Activated naive CD4-positive, alpha-beta T cell treated with anti-CD3 and anti-CD28 coated beads for 36 hours (primary cell): ENCODE measurements at places on chromosomes 2 and 18. TPM values are rescaled to one million over a fixed set of nuclear protein-coding genes. Genes with fewer than 3 reads are reported as not detected.

The NEMP2 gene
- total RNA-seq, result 34.2 TPM

The NPPC gene
- total RNA-seq, result 1.2 TPM

The KCMF1 gene
- total RNA-seq, result 105 TPM

The MBD5 gene
- 20.2 TPM for total RNA-seq

The VWC2L gene
- not detected for total RNA-seq

The POTEF gene
- not detected for total RNA-seq

- no peaks in the 10 kb centered on the region for H3K4me1 ChIP-seq
- peaks cover 30% of the 10 kb centered on the region for H3K36me3 ChIP-seq
- no peak overlapping the region for H3K27ac ChIP-seq
- no peaks in the 10 kb centered on the region for H3K27me3 ChIP-seq
- H3K4me3 ChIP-seq, result no peak overlapping the region
These were observed 80.1 kb downstream of the GALNT1 start for GRCh38 chr18:35661483-35662146.

GRCh38 chr2:41943159-41943558 is 104.7 kb upstream of the PKDCC start:
- H3K27ac ChIP-seq, result no peak overlapping the region
- no peak overlapping the region for H3K4me3 ChIP-seq
- no peaks in the 10 kb centered on the region for H3K36me3 ChIP-seq
- H3K4me1 ChIP-seq, result no peaks in the 10 kb centered on the region
- no peak for DNase-seq

GRCh38 chr2:136386046-136386445 is 268.1 kb upstream of the CXCR4 start:
- H3K4me1 ChIP-seq, result peaks cover 43% of the 10 kb centered on the region
- H3K36me3 ChIP-seq, result no peaks in the 10 kb centered on the region
- DNase-seq, result no peak
- H3K27me3 ChIP-seq, result no peaks in the 10 kb centered on the region
- no peak overlapping the region for H3K27ac ChIP-seq
- no peak overlapping the region for H3K4me3 ChIP-seq

- peaks cover 17% of the 10 kb centered on the region for H3K36me3 ChIP-seq
- no peak overlapping the region for H3K27ac ChIP-seq
- peaks cover 3% of the 10 kb centered on the region for H3K27me3 ChIP-seq
- H3K4me3 ChIP-seq, result no peak overlapping the region
- peaks cover 14% of the 10 kb centered on the region for H3K4me1 ChIP-seq
These were observed 94.2 kb upstream of the DLX2 start for GRCh38 chr2:172196768-172197431.

- peaks cover 2% of the 10 kb centered on the region for H3K36me3 ChIP-seq
- H3K27me3 ChIP-seq, result peaks cover 10% of the 10 kb centered on the region
- no peak for DNase-seq
- H3K27ac ChIP-seq, result no peak overlapping the region
These were observed 241.2 kb downstream of the CYP26B1 start for GRCh38 chr2:71906357-71906973.

DNA sequence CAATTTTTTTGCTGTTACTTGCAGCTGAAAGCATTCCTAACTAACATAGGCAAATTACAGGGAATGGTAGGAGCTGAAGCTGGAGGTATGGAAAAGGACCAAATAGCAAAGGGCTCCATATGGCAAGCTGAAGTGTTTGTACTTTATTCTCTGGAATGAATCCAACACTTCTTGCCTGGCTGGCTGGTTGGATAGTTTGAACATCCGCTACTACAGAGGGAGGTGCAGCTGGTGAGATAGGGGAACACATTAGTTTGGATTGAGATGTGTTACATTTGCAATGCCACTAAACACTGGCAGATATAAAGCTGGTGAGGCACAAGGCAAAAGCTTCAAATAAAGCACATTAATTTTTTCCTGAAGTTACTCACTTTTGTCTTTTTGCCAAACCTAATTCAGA is 291.5 kb downstream of the SP3 start:
- H3K4me3 ChIP-seq, result no peak overlapping the region
- no peaks in the 10 kb centered on the region for H3K36me3 ChIP-seq
- peaks cover 21% of the 10 kb centered on the region for H3K27me3 ChIP-seq
- H3K4me1 ChIP-seq, result no peaks in the 10 kb centered on the region
- no peak overlapping the region for H3K27ac ChIP-seq

- H3K36me3 ChIP-seq, result peaks cover 3% of the 10 kb centered on the region
- no peak overlapping the region for H3K4me3 ChIP-seq
- no peak for DNase-seq
- peaks cover 22% of the 10 kb centered on the region for H3K4me1 ChIP-seq
- peaks cover 20% of the 10 kb centered on the region for H3K27me3 ChIP-seq
These were observed 28.3 kb downstream of the CYRIA start for GRCh38 chr2:16637304-16637703.

- H3K27me3 ChIP-seq, result no peaks in the 10 kb centered on the region
- no peaks in the 10 kb centered on the region for H3K36me3 ChIP-seq
- H3K4me1 ChIP-seq, result no peaks in the 10 kb centered on the region
- H3K27ac ChIP-seq, result no peak overlapping the region
- no peak for DNase-seq
These were observed 189.2 kb upstream of the EPHA4 start for GRCh38 chr2:221761260-221761659.

DNA sequence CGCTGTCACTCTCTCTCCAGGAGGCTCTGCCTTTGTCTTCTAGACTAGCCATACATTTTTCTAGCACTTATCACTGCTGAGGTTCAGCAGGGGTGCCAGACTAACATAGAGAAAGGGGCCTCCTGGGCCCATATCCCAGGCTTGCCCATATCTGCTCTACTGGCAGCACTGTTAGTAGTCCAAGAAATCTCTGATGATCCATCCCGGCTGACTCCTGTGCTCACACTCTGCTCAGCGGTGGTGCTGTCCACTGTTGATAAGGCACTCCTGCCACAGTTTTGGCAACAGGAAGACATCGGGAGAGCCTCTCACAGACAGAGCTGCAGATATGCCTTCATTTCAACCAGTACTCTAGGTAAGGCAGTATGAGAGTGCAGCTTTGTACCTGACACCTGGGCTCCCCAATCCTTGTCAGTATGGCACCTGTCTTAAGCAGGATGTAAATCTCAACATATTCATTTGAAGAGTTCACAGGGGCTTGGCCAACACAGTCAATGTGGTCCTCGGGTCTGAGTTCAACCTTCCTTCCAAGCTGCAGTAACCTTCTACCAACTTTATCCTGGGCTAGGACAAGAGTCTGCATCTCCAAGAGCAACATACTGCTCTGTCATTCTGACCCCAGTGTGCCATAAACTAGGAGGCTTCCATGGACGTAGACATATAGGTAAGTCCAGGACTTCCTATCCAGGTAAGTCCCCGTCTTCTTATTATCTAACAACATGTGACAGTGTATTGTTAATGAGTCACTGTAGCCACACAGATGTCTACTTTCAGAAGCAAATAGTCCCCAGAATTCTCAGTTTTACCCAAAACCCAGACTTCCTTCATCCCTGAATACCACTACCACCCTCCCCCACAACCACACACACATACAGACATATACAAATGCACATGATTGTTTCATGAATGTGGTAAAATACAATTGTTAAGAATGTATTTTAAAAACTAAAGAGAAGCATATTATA is 16.2 kb downstream of the KLF7 start:
- peaks cover 75% of the 10 kb centered on the region for H3K4me1 ChIP-seq
- no peak overlapping the region for H3K4me3 ChIP-seq
- DNase-seq, result peak; percentile 42
- H3K36me3 ChIP-seq, result peaks cover 16% of the 10 kb centered on the region
- no peaks in the 10 kb centered on the region for H3K27me3 ChIP-seq

DNA sequence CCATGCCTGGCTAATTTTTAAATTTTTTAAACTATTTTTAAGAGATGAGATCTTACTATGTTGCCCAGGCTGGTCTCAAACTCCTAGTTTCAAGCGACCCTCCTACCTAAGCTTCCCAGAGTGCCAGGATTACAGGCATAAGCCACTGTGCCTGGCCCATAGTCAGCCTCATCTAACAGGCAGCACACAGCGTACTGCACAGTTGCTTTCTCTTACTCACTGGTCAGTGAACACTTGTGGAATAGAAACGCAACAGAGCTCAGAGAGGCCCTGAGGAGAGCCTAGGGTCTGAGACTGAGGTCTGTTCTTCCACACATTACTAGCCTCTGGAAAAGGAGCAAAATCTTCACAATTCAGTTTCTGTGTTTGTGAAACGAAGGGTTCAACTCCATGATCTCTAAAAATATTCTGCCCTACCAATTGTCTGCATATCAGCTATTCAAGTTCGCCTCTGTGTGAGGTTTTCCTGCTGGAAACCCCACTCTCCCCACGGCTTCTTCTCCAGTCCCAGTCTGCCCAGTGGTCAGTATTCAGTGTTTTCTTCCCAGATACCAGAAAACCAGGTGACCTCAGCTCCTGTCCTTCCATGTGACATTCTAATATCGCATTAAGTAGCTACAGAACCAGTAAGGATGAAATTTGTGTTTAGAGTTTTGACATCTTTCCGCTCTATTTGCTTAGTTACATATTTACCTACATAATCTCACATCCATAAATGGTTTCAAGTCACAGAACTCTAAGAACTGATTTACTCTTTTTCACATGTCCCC is 26.6 kb upstream of the SNTG2 start:
- no peaks in the 10 kb centered on the region for H3K4me1 ChIP-seq
- H3K27me3 ChIP-seq, result peaks cover 3% of the 10 kb centered on the region
- H3K36me3 ChIP-seq, result no peaks in the 10 kb centered on the region
- no peak for DNase-seq
- no peak overlapping the region for H3K27ac ChIP-seq
- no peak overlapping the region for H3K4me3 ChIP-seq

- H3K4me3 ChIP-seq, result no peak overlapping the region
- peaks cover 2% of the 10 kb centered on the region for H3K27me3 ChIP-seq
- H3K27ac ChIP-seq, result no peak overlapping the region
- no peaks in the 10 kb centered on the region for H3K4me1 ChIP-seq
- DNase-seq, result no peak
These were observed 40.8 kb downstream of the TNP1 start for GRCh38 chr2:216819055-216819454.

GRCh38 chr2:69428981-69429380 is 8.3 kb downstream of the NFU1 start:
- no peak overlapping the region for H3K27ac ChIP-seq
- H3K36me3 ChIP-seq, result peaks cover 4% of the 10 kb centered on the region
- H3K4me1 ChIP-seq, result peaks cover 5% of the 10 kb centered on the region
- H3K4me3 ChIP-seq, result no peak overlapping the region
- DNase-seq, result no peak

- peaks cover 2% of the 10 kb centered on the region for H3K4me1 ChIP-seq
- H3K36me3 ChIP-seq, result no peaks in the 10 kb centered on the region
- DNase-seq, result no peak
These were observed 317.5 kb downstream of the PARD3B start for GRCh38 chr2:204862809-204863208.

DNA sequence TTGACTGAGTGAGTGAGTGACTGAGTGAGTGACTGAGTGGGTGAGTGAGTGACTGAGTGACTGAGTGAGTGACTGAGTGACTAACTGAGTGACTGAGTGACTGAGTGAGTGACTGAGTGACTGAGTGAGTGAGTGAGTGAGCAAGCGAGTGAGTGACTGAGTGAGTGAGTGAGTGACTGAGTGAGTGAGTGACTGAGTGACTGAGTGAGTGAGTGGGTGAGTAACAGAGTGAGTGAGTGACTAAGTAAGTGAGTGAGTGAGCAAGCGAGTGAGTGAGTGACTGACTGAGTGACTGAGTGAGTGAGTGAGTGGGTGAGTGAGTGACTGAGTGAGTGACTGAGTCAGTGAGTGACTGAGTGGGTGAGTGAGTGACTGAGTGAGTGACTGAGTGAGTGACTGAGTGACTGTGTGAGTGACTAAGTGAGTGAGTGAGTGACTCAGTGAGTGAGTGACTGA is 11.9 kb downstream of the MAL start:
- H3K4me3 ChIP-seq, result no peak overlapping the region
- H3K4me1 ChIP-seq, result peaks cover 82% of the 10 kb centered on the region
- no peak for DNase-seq
- peaks cover 10% of the 10 kb centered on the region for H3K36me3 ChIP-seq

DNA sequence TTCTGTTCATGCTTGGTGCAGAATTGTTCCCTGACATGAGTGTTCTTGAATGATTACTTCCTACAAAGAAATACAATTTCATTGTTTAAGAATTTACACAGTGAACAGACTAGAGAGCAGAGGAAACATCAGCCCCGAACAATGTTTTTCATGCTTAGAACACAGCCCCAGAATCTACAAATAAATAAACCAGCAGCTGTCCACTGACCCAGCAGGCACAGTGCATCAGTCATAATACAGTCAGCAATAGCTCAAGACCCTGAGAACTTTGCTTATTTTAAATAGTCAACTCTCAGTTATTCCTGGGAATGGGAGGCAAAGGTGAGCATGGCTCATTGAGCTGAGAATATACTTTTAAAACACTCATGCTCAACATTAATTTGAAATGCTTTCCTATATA is 38.4 kb downstream of the XIRP2 start:
- H3K4me1 ChIP-seq, result no peaks in the 10 kb centered on the region
- no peak overlapping the region for H3K27ac ChIP-seq
- DNase-seq, result no peak
- no peaks in the 10 kb centered on the region for H3K36me3 ChIP-seq

GRCh38 chr2:200451511-200451910 is 58.4 kb downstream of the KCTD18 start:
- H3K27ac ChIP-seq, result no peak overlapping the region
- H3K36me3 ChIP-seq, result no peaks in the 10 kb centered on the region
- no peak overlapping the region for H3K4me3 ChIP-seq
- peaks cover 48% of the 10 kb centered on the region for H3K4me1 ChIP-seq
- no peaks in the 10 kb centered on the region for H3K27me3 ChIP-seq
- DNase-seq, result no peak

GRCh38 chr2:30998672-30999071 is 139.6 kb downstream of the GALNT14 start:
- H3K27me3 ChIP-seq, result no peaks in the 10 kb centered on the region
- no peaks in the 10 kb centered on the region for H3K36me3 ChIP-seq
- H3K4me3 ChIP-seq, result no peak overlapping the region

GRCh38 chr2:65380255-65380654 is 52.1 kb downstream of the SPRED2 start:
- H3K36me3 ChIP-seq, result no peaks in the 10 kb centered on the region
- H3K4me1 ChIP-seq, result peaks cover 30% of the 10 kb centered on the region
- H3K27me3 ChIP-seq, result peaks cover 10% of the 10 kb centered on the region

GRCh38 chr2:157377861-157378260 is 52.2 kb upstream of the ERMN start:
- no peak overlapping the region for H3K4me3 ChIP-seq
- no peaks in the 10 kb centered on the region for H3K27me3 ChIP-seq
- H3K4me1 ChIP-seq, result peaks cover 35% of the 10 kb centered on the region

GRCh38 chr2:173026479-173026878 is 49.2 kb upstream of the MAP3K20 start:
- H3K4me3 ChIP-seq, result no peak overlapping the region
- no peaks in the 10 kb centered on the region for H3K4me1 ChIP-seq
- H3K36me3 ChIP-seq, result no peaks in the 10 kb centered on the region
- H3K27me3 ChIP-seq, result peaks cover 3% of the 10 kb centered on the region
- DNase-seq, result no peak

GRCh38 chr2:10536569-10537133 is 88.5 kb upstream of the ODC1 start:
- no peak overlapping the region for H3K27ac ChIP-seq
- no peak overlapping the region for H3K4me3 ChIP-seq
- H3K27me3 ChIP-seq, result peaks cover 5% of the 10 kb centered on the region
- no peaks in the 10 kb centered on the region for H3K36me3 ChIP-seq
- H3K4me1 ChIP-seq, result peaks cover 3% of the 10 kb centered on the region

GRCh38 chr2:175577368-175577970 is 396.0 kb upstream of the ATP5MC3 start:
- DNase-seq, result no peak
- H3K4me1 ChIP-seq, result peaks cover 8% of the 10 kb centered on the region
- no peaks in the 10 kb centered on the region for H3K36me3 ChIP-seq
- no peak overlapping the region for H3K4me3 ChIP-seq
- H3K27ac ChIP-seq, result no peak overlapping the region
- H3K27me3 ChIP-seq, result peaks cover 21% of the 10 kb centered on the region

- no peaks in the 10 kb centered on the region for H3K4me1 ChIP-seq
- H3K27ac ChIP-seq, result no peak overlapping the region
- H3K27me3 ChIP-seq, result no peaks in the 10 kb centered on the region
- no peaks in the 10 kb centered on the region for H3K36me3 ChIP-seq
- no peak for DNase-seq
- H3K4me3 ChIP-seq, result no peak overlapping the region
These were observed 2012.5 kb upstream of the LRRTM1 start for GRCh38 chr2:82317012-82317411.
